ENCODE measurements at places on chromosomes 12 and 14.

GRCh38 chr12:63294327-63294632 is 143.3 kb upstream of the AVPR1A start:
- DNase-seq: no peak

GRCh38 chr12:78696267-78696666 is 168.3 kb upstream of the SYT1 start:
- DNase-seq: no peak

- no peak for DNase-seq
These were observed 16.1 kb downstream of the ACADS start for GRCh38 chr12:120741476-120742421.

GRCh38 chr14:78983126-78983525 is 813.0 kb downstream of the NRXN3 start:
- no peak for DNase-seq

DNA sequence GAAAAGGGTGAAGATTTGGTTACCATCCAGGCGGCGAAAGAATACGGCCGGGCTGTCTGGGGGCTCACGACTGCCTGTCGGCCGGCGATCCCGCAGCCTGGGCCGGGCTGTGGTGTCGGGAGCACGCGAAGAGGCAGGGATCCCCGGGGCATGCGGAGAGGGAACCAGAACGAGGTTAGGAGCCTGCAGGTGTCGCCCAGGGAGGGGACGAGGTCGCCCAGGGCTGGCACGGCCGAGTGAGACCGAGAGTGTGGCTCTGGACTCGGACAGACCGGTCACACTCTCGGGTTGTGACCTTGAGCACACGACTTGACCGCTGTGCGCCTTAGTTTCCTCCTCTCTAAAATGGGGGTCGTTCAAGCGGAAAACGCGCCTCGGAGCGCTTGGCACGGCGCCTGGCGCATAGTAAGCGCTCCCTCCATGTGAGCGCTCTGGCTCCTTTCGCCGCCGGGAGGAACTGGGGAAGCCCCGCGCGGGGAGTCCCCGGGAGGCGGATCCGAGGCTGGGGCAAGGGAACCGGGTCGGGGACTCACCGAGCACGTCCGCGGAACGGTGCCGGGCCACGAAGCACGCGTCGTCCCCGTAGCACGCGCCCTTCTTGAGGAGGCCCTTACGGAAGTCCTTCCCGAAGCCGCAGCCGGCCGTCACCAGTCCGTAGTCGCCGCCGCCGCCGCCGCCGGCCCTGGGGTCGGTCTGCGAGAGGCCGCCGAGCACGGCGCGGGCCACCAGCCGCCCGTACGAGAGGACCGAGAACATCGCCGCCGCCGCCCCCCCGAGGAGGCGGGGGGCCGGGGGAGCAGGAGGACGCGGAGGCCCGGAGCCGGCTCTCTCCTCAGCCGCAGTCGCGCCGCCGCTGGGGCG is 612 bp downstream of the PPTC7 start:
- DNase-seq: peak; percentile 82

- DNase-seq: peak; percentile 38
These were observed 91.1 kb downstream of the FBXL14 start for GRCh38 chr12:1503281-1503711.

GRCh38 chr12:128981971-128982533 is 128.8 kb downstream of the GLT1D1 start:
- DNase-seq: no peak

DNA sequence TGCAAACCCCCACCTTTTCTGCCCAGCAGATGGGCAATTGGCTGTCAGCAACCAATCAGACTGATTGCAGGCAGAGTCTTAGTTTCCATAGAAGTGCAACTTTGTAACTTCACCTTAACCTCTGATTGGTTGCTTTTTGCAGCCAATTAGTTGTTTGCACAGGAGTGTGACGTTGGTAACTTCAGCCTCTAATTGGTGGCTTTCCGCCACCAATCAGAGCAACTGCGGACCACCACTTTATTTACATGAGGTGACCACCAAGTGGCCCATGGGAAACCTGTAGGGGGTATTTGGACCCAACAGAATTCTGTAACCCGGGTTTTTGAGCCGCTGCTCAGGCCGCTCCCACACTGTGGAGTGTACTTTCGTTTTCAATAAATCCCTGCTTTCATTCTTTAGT is 32.3 kb downstream of the CDKN1B start:
- DNase-seq: no peak

DNA sequence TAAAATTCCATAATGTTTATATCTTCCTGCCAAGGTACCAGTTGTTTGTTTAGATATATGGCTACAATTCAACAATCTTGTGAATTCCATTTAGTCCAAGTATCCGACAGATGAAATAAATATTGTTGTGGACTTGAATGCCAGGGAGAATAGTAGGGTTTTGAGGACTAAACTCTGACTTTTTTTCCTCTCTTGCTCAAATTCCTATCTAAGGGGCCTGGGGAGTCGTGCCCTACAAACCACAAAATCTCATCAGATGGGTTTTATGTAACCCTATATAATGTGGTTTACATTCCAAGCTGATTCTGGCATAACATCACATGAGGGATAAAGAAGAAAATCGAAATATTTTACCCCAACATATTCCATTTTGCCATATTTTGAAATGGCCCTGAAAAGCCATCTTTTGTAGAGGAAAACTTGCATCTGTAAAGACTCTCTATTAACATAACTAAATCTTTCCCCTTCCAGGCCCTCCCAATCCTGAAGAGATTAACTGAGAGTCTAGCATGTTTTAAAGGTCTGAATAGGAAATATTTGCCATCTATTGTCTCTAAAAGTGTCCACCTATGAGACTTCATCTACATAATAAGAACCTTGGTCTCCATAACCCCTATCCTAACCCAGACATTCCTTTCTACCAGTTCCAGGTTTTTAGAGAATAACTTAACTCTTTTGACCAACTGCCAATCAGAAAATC is 184.7 kb upstream of the KITLG start:
- DNase-seq: no peak

DNA sequence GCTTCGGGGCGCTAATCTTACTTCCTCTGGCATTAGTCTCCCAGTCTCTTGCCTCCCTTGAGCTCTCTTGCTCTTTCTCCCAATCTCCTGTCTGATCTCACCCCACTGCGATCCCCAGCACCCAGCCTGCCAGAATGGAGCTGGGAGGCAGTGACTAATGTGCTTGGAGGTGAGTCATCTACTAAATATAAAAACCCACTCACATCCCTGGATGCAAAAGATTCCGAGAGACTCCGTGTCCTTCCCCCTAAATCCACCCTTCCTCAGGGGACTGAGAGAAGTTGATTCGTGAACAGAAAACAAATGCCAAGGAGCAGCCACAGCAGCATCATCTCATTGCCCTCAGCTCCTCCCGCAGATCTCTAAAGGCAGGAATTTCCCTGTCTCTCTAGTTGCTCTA is 45.7 kb upstream of the KCNA5 start:
- DNase-seq: no peak

GRCh38 chr12:54135621-54136350 is 53.0 kb downstream of the SMUG1 start:
- DNase-seq: no peak

DNA sequence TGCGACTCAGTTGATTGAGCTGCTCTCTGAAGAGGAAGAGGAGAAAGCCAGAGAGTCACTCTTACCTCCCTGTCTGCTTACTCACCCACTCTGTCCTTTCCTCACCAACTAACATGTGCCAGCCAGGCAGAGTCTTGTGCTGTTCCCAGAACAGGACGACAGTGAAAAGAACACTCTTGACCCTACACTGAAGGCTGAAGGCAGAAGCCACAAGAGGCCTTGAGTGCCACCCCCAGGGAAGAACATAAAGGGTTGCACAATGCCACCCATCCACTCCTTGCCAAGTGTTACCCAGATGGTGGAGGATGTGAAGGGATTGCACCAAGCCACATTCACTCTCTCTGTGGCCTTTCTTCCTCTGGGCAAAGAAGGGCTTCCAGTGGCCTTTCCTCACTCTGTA is 12.8 kb downstream of the ABHD4 start:
- no peak for DNase-seq

- no peak for DNase-seq
These were observed 65.5 kb downstream of the RASSF3 start for GRCh38 chr12:64675795-64676194.

DNA sequence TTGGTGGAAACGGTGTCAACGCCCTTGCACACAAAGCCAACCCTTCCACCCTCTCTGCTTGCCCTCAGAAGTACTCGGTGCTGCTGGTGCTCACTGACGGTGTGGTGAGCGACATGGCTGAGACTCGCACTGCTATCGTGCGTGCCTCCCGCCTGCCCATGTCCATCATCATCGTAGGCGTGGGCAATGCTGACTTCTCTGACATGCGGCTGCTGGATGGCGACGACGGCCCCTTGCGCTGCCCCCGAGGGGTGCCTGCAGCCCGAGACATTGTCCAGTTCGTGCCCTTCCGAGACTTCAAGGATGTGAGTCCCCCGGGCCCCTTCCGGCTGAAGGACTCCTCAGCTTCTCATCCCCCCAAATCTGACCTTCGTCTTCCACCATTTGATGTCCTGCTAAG is 5.7 kb downstream of the CPNE6 start:
- no peak for DNase-seq

- peak; percentile 37 for DNase-seq
These were observed 624.1 kb upstream of the FOXG1 start for GRCh38 chr14:28142400-28143015.
